ENCODE measurements at places on chromosomes 6 and 20. TPM values are rescaled to one million over a fixed set of nuclear protein-coding genes. Genes with fewer than 3 reads are reported as not detected.

The EHMT2 gene
- 76.3 TPM for total RNA-seq

The HSPA12B gene
- total RNA-seq: not detected

The PRSS16 gene
- total RNA-seq: 0.55 TPM

The WFDC10A gene
- total RNA-seq: not detected

The ABHD16A gene
- total RNA-seq: 52.7 TPM

The COL19A1 gene
- total RNA-seq: 0.14 TPM

The ZNF184 gene
- total RNA-seq: 8.4 TPM

The JPH2 gene
- total RNA-seq: not detected

The ADTRP gene
- total RNA-seq: 0.67 TPM

The HLA-DRB5 gene
- total RNA-seq: 10.6 TPM

The RRAGD gene
- total RNA-seq: 6.3 TPM

The TULP1 gene
- not detected for total RNA-seq

The CST3 gene
- 0.82 TPM for total RNA-seq

The GPX5 gene
- total RNA-seq: not detected

The C6orf58 gene
- not detected for total RNA-seq

The PTPRK gene
- 4.2 TPM for total RNA-seq

The TDP2 gene
- 47.0 TPM for total RNA-seq

The SLC16A10 gene
- total RNA-seq: 3.6 TPM

The RNF39 gene
- total RNA-seq: not detected

The AVP gene
- not detected for total RNA-seq

The CCN6 gene
- not detected for total RNA-seq

The MCHR2 gene
- total RNA-seq: not detected

The LY6G6F gene
- not detected for total RNA-seq

The GSTA3 gene
- not detected for total RNA-seq

The DPPA5 gene
- total RNA-seq: not detected

The OXT gene
- total RNA-seq: not detected

The HUS1B gene
- 1.6 TPM for total RNA-seq

The HLA-B gene
- total RNA-seq: 3,693 TPM

The ID1 gene
- total RNA-seq: 2.1 TPM

The TFAP2A gene
- total RNA-seq: 0.23 TPM

The SLC17A5 gene
- total RNA-seq: 6.7 TPM

The SYTL3 gene
- total RNA-seq: 232 TPM

The FAM83C gene
- total RNA-seq: not detected

The SAMD3 gene
- total RNA-seq: 3.2 TPM

The TMEM200A gene
- 1.3 TPM for total RNA-seq

The PPP1R18 gene
- total RNA-seq: 144 TPM

The PRKN gene
- 0.51 TPM for total RNA-seq

The TRIM15 gene
- 0.41 TPM for total RNA-seq

Measured in activated T-helper 2 cell treated with anti-CD3 and anti-CD28 coated beads, Interferon-gamma antibody, Interleukin-2, Interleukin-4, amounts not matched to agents 10 μg/mL and 5 μg/mL and 100 μg/mL, durations not matched to agents 14 hours and 24 hours and 36 hours (primary cell).